ENCODE measurements at places on chromosomes 2 and 18.

GRCh38 chr2:167729911-167730310 is 517.5 kb downstream of the STK39 start:
- DNase-seq: no peak

GRCh38 chr2:109345091-109345490 is 216.1 kb downstream of the SH3RF3 start:
- DNase-seq: no peak

GRCh38 chr2:150974234-150974633 is 287.4 kb downstream of the RBM43 start:
- DNase-seq: no peak

DNA sequence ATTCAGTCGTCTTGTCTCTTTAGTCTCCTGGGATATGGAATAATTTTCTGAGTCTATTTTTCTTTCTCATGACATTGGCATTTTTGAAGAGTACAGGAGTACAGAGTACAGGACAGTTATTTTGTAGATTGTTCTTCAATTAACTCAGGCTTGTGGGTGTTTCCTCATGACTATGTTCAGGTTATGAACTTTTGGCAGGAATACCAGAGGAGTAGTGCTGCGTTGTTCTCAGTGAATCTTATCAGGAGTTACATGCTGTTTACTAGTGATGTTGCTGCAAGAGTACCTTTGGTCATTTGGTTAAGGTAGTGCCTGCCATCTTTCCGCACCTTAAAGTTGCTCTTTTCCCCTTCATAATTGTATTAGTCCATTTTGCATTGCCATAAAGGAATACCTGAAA is 41.3 kb upstream of the AGFG1 start:
- DNase-seq: no peak

DNA sequence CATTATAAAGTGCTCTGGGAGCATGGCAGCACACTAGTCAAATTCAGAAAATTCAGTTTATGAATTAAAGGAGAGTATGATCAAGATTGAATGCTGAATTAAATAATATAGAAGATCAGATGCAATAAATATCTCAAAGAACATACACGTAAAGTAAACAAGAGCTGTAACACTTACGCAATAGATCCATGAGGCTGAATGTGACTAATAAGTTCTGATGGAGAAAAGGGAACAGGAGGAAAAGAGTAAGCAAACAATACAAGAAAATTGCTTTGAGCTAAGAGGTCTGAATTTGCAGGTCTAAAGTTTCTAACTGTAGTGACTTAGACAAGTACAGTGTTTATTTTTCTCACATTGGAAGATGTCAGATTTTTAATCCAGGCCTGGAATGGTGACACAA is 646.7 kb upstream of the ZNF804A start:
- DNase-seq: no peak

DNA sequence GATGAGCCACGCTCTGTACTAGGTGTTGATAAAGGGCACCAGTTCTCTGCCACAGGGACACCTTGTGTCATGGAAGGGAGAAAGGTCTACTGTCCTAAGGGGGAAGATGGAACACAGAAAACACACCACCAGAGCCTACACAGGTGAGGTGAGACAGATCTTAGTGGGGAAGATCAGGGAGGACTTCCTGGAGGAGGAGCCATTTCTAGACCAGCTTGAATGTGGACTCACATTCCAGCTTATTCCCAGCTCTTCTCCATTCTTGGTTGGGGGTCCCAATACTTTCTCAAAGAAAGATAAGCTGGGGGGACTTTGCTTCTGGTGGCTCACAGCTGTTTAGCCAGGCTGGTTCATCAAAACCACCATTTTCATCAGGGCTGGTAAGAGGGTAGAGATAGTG is 36.2 kb downstream of the EMX1 start:
- no peak for DNase-seq

DNA sequence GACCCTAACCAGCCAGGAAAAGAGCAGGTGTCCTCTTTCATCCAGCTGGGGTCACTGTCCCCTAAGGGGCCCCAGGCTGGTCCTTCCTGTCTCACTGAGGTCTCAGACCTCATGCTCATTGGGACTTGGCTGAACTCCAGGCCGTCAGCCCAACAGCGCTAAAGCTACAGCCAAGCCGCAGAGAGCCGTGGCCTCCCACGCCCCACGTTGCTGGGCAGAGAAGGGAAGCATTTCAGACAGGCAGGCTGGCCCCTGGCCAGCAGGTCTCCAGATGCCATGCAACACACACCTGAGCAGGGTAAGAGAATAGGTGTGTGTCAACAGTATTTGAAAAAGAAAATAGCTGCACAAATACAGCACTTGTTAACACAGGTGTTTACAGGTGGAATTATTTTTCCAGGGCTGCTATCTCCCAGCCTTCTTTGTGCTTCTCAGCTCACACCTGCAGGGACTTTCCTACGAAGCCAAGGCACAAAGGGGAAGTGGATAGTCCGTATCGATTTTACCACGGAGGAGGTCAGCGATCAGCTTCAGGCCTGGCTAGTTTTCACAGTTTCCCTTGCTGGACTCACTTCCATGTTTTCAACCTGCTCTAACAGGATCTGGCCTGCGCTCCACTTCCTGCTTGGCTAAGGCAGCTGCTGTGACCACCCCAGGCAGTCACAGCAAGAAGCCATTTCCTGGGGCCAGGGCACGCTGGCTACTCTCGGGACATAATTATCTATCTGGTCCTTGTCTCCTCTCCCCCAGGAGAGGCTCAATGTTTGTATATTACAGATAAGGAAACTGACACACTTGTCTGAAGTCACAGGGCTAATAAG is 156.1 kb upstream of the ID2 start:
- no peak for DNase-seq

GRCh38 chr18:27363872-27364271 is 178.8 kb upstream of the CHST9 start:
- DNase-seq: no peak

- no peak for DNase-seq
Measured at GRCh38 chr2:64823794-64824193, 165.4 kb upstream of the SLC1A4 start.

DNA sequence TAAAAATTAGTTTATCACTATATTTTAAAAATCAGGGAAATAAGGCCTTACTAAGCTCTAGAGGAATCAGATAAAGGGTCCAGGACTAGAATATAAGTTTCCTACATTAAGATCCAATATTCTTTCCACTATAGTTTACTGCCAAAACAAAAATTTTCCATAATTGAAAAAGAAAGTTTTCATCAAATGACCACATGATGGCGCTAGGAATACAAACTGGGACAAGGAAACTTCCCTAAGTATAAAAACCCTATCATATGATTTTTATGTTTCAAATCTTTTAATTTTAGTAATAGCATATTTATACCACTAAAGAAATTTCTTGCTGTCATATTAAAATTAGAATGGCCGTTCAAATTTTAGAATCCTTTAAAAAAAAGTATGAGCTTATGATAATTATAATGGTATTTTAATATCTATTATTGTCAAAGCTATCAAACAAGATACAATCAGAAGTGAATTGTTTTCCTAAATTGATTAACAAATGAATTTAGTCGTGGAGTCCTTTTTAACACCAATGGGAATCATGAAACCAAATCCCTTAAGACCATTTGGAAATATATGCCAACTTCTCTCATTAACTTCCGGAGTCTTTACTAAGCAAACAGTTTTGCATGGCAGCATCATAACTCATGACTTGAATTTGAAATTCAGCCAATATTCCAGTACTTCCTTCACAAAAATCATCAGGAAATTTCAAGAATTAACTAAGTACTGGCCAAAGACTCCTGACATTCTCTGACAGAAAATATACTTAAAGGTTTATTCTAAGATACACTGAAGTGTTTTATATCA is 70.3 kb downstream of the SCN1A start:
- no peak for DNase-seq

- DNase-seq: no peak
Measured at GRCh38 chr2:186544255-186544675, 45.6 kb upstream of the ITGAV start.

All from D721Med (cell line).